ENCODE measurements at places on chromosomes 2 and 18.

GRCh38 chr18:61277808-61278207 lies 55.4 kb upstream of the CDH20 start:
- no peak for DNase-seq

- peak; percentile 48 for DNase-seq
Measured at GRCh38 chr2:121650315-121650930, 1.2 kb upstream of the CLASP1 start.

- no peak for DNase-seq
Measured at GRCh38 chr18:50058731-50059130, 136.2 kb downstream of the MYO5B start.

GRCh38 chr2:146048141-146048540 lies 1528.2 kb upstream of the ZEB2 start:
- no peak for DNase-seq

- no peak for DNase-seq
Measured at GRCh38 chr2:20621366-20622295, 29.3 kb downstream of the HS1BP3 start.

DNA sequence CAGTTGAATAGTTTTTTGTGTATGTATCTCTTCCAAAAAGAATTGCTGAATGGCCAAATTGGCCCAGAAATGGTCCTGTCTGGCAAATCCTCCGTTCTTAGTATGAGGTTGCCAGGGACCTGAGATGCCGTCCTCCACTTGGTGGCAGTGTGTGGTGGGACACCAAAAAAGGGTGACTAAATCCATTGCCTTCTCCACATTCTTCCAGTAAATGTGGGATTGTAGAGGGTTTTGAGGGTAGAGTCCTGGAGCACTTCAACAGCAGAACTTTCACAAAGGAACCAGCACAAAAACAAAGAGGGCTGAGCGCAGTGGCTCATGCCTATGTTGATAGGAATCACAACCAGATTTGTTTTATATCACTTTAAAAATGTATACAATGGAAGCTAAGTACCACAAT lies 199.9 kb downstream of the BCL2 start:
- DNase-seq: peak; percentile 30

DNA sequence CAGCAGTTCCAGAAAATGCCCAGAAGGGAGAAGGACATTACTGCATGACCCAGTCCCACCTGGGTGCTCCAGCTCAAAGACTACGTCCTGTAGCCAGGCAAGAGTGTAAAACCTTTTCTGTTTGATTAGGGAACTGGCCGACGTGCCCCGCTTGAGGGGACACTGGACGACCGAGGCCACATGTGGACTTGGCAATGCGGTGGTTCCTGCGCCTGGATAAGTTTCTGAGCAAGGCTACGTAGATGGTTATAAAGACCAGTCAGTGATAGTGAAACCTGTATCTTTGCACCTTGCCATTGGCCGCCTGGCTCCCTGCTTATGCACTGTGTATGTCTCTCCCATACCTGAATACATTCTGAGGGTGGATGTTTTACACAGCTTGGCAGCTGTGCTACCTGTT lies 567.0 kb upstream of the CRIM1 start:
- no peak for DNase-seq

DNA sequence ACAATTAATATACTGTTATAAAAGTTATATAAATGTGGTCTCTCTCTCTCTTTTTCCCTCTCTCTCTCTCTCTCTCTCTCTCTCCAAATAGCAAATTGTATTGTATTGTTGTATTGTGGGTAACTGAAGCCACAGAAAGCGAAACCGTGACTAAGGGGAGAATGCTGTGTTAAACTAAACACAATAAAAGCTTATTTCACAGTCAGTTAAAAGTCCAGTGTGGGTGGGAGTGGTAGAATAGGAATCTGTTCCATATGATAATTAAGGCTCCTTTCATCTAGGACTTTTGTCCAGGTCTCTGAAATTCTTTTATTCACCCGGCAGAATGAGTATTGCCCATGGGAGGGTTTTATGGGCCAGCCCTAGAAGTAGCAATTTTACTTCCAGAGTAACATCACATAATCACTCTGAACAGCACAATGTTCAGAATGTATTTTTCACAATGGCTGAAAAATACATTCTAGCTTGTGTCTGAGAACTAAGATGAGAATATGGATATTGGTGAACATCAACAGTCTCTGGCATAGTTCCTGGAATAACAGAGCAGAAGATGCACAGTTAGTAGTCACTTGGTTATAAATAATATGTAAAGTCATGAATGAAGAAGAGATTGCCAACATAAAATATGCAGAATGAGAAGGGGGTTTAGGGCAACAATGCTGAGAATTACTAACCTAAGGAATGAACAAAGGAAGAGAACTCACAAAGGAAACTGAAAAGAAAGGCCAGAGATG lies 399.1 kb downstream of the PLCL1 start:
- DNase-seq: peak; percentile 3

GRCh38 chr2:219086196-219086595 lies 25.5 kb upstream of the IHH start:
- DNase-seq: no peak

DNA sequence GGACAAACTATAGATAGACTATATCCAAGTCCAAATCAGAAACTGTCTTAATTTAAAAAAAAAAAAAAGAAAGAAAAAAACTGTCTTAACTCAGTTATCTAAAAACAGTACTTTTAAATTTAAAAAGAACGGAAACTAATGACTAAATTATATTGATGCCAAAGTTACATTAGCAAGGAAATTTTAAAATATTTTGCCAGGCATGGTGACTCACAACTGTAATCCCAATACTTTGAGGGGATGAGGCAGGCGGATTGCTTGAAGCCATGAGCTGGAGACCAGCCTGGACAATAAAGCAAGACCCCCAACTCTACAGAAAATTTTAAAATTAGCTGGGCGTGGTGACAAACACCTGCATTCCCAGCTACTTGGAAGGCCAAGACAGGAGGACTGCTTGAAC lies 30.9 kb downstream of the MEMO1 start:
- DNase-seq: no peak

- no peak for DNase-seq
Measured at GRCh38 chr2:34337735-34338134, 738.6 kb upstream of the FAM98A start.

DNA sequence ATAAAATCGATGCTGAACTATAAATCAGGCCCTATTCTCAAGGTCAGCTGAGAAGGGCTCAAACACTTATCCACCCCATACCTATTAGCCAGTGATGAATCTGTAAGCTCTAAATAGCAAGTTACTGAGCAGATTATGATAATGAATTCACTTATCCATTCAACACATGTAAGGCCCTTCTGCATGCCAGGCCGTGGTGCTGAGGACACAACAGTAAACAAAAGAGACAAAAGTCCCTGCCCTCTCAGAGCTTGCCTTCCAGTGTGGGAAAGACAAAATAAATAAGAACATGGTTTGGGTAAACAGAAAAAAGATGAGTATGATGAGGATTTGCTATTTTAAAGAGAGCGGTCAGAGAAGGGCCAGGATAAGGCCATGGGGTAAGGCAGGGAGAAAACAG lies 11.7 kb downstream of the TTC32 start:
- no peak for DNase-seq

- no peak for DNase-seq
Measured at GRCh38 chr2:45102579-45103117, 93.4 kb upstream of the SIX2 start.

DNA sequence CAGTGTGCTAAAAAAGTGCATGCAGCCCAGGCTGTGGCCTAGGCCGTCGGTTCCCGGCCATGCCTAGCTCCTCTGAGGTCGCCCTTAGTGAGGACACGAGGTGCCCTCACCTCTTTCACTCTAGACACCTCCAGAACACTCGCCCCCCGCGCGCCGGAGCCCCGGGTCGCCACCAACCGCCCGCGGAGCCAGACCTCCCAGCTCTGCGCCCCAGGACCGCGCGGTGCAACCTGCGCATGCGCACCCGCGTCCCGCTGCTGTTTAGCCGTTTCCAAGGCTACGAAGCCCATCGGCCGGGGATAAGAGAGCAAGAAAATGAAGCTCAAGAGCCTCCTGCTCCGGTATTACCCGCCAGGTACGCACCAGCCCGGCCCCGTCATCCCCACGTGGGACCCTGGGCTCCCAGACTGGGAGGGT lies at the start of gene DAW1:
Gene DAW1 (plus strand): TSS at position 257 of the 417 bp plus-strand sequence. CDS start 59 bp downstream, at position 316.
- DNase-seq: peak; percentile 81

GRCh38 chr18:11096411-11096810 lies 53.0 kb downstream of the PIEZO2 start:
- DNase-seq: peak; percentile 26

- DNase-seq: peak; percentile 45
Measured at GRCh38 chr2:237429753-237430152, 15.8 kb upstream of the COL6A3 start.

- DNase-seq: peak; percentile 16
Measured at GRCh38 chr18:9615280-9615797, 980 bp upstream of the PPP4R1 start.

- peak; percentile 85 for DNase-seq
Measured at GRCh38 chr2:38528008-38528442, 74.7 kb downstream of the HNRNPLL start.

GRCh38 chr2:20027260-20027677 lies 14.8 kb upstream of the MATN3 start:
- DNase-seq: no peak

DNA sequence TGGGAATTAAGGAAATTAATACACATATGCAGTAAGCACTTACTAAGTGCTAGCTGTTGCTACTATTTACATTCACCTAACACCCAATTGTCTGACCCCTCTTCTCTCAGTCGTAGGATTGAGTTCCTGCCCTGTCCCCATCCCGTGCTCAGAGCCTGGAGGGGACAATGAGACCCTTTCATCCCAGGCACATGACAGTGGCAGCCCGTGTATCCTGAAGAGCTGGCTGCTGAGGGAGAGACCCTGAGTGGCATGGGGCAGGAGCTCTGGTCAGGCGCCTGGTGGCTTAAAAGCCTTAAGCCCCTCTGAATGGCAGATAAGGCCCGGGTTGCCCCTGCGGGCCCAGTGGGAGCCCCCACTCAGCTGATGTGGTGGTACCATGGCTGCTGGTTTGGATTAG lies 99.0 kb downstream of the DYSF start:
- no peak for DNase-seq

DNA sequence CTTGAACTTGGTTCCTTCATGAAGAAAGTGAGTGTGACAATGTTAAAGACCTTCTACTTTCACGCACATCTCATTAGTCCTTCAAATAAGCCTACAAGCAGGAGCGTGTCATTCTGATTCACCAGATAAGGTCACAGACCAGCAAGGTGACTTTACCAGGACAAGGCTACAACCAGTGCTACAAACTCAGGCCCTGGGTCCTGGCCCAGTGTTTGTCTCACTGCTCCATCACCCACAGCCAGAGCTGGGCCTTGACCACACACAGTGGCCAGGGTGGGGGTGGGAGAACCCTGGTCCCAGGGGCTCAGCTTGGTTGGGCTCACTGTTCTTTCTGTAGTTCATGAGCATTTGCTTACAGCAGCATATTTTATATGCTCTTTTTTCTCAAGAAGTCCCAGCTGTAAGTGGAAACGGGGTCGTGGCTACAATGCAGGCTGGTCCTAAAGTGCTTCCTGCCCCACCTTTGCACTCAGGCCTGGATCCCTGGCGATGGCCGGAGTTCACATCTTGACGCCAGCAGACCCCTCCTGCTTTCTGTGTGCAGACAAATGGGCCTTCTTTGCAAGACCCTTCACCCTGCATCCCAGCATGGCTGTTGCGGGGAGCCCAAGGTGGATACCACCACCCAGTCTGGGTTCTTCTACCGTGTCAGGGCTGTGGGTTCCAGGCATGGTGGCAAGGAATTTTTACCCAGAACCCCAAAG lies 153.6 kb upstream of the EPAS1 start:
- DNase-seq: no peak

GRCh38 chr2:211833582-211834279 lies 704.9 kb downstream of the ERBB4 start:
- DNase-seq: no peak

GRCh38 chr2:237500681-237501424 lies 13.8 kb downstream of the MLPH start:
- peak; percentile 100 for DNase-seq

DNA sequence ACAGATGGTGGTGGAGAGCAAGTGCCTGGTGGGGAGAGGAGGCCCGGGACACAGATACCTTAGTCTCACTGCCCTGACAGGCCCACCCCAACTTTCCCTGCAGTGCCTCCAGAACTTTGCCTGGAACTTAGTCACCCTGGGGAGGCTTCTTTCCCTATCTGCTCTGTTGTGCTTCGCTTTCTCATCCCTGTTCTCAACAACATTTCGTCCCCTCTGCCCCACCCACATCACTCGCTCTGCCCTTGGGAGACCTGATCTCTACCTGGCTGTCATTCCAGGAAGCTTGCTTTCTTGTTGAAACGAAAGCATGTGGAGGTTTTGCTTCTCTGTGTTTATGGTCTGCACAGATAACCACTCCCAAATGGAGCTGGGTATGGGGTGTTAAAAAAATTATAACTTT lies 93.8 kb downstream of the PRKCE start:
- no peak for DNase-seq

- no peak for DNase-seq
Measured at GRCh38 chr18:5302606-5303005, 7.1 kb upstream of the ZBTB14 start.

- DNase-seq: no peak
Measured at GRCh38 chr18:2324459-2324858, 246.8 kb downstream of the METTL4 start.

GRCh38 chr2:240797914-240798313 lies 22.1 kb downstream of the KIF1A start:
- no peak for DNase-seq

DNA sequence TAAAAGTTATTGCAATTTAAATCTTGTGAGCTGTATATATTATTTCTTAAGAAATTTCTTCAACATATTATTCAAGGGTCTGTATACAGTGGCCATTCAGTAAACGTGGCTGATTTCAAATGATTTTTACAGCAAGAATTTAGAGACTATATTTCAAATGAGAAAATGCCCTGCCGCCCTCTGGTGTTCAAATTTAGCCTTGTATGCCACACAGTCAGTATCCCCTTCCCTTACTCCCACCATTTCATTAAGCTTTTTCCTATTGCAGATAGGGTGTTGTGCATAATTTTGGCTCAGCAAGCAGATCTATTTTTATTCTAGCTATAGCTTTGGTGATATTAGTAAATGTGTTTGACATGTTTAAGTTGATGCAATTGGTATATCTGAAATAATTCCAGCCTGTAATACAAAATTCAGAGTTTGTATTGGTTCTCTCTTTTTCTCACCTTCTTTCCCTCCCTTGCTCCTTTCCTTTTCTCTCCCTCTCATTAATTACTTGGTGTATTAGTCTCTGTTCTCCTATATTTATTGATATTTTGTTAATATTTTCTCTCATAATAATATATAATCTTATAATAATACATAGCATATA lies 22.8 kb upstream of the SCN7A start:
- DNase-seq: peak; percentile 52

DNA sequence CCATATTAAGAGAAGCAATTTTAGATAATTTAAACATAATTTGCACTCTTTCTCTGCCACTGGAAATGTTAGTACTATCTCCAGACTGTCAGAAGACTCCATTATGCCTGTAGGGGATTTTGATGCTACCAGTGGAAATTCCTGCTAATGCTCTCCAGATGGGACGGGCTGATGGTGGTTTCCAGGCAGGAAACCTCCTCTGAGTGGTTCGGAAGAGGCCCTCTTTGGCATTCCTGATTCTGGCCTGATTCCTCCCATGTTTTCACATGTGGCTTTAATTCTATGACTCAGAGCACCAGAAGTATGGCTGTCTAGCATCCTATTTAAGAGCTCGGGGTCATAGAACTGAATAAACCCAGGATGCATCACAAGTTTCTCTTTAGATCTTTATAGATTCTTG lies 70.9 kb upstream of the ST6GAL2 start:
- peak; percentile 83 for DNase-seq
